CD4-positive, alpha-beta memory T cell (primary cell): ENCODE measurements at places on chromosomes 6 and 20.

- no peak for DNase-seq
Observed at GRCh38 chr20:63549679-63550282, 2.2 kb upstream of the SRMS start.

- no peak for DNase-seq
Observed at GRCh38 chr6:39184906-39185580, 44.2 kb downstream of the KCNK5 start.

DNA sequence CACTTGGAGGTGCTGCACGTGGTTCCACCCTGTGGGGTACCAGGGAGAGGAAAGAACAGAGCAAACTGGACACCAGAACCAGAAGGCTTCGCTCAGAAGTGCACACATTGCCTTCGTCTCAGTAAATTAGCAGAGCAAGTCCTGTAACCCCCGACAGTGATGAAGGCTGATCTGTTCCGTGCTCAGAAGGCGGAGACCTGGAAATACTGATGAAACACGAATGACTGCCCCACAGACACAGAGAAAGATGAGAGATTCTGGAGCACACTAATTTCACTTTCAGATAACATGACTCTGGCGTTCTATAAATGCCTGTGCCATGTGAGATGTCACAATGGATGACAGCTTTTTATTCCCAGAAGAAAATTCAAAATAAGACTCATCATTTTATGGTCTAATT, 44.2 kb upstream of the CCR6 start:
- DNase-seq, result no peak

DNA sequence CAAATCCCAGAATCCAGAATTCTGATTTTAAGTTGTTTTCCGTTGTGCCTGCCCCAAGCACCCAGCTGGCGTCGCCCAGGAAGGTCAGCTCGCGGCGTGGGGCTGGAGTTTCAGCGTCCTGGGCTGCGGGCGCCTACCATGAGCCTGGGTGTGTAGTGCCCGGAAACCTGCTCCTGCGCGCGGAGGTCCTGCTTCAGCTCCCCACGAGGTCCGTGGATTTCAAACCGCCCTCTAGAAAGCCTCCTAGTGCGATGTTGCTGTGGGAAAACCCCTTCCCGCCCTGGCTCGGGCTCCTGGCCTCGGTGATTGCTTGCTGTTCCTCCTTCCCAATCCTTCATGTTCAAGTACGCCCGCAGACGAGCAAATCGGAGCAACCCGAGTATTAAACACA, 51.3 kb upstream of the NRN1 start:
- no peak for DNase-seq

- DNase-seq, result no peak
Observed at GRCh38 chr6:4575714-4576113, 200.5 kb upstream of the CDYL start.

- no peak for DNase-seq
Observed at GRCh38 chr6:11645016-11645415, 107.5 kb downstream of the TMEM170B start.

GRCh38 chr20:11247046-11248010, 573.5 kb upstream of the JAG1 start:
- no peak for DNase-seq

DNA sequence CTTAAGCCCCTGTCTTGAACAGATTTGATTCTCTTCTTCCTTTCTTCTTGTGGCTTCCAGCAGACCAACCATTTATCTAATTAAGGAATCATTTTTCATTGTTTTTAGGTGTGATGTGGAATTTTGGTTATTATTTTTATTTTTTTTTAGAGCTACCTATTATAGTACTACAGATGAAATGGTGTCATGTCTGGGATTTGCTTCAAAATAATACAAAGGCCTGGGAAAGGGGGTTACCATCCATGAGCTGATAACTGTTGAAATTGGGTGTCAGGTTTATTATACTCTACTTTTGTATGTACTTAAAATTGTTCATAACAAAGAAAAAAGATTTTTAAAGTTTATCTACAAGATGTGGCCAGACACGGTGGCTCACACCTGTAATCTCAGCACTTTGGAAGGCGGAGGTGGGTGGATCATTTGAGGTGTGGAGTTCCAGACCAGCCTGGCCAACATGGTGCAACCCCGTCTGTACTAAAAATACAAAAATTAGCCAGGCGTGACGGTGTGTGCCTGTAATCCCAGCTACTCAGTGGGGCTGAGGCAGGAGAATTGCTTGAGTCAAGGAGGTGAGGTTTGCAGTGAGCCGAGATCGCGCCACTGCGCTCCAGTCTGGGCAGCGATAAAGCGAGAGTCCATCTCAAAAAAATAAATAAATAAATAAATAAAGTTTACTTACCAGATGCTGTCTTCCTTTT, 561 bp downstream of the IL22RA2 start:
- DNase-seq, result no peak

GRCh38 chr6:130780122-130780521, 47.1 kb upstream of the SMLR1 start:
- DNase-seq, result no peak

DNA sequence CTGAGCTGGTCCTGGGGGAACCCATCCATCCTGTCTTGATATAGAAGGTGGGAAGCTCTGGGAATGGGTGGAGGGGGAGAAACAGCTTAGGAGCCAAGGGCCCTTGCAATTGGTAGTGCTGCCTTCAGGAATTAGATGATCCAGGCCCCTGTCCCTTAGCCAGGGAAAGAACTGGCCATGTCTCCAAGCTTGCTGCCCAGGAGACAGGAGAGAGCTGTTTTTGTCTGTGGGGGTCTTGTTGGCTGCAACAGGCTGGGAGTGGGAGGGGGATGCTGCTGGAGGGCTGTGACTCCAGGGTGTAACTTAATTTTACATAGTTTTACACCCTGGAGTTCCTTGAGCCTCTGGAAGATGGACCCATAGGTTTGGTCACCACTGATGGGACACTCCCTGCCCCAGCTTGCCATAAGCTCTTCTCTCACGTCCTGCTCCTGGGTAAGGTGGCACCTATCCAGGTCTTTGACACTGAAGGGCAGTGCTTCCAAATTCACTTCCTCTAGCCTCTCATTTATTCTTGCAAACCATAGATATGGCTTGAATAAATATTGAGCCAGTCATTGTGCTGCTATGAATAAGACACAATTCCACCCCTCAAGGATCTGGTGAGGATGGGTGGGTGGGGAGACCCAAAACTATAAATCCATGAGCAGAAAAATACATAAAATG, 16.8 kb downstream of the VEGFA start:
- DNase-seq, result no peak
